Astrocyte (in vitro differentiated cells and primary cell): ENCODE measurements at places on chromosomes 12 and 14. TPM values are rescaled to one million over a fixed set of nuclear protein-coding genes. Genes with fewer than 3 reads are reported as not detected.
A peak's percentile ranks its signal among the peaks of the same experiment; 100 is the strongest.

Gene LAG3
- total RNA-seq = 2.0 TPM in 2 replicates

GRCh38 chr12:57483466-57483865 lies 3.8 kb upstream of the ARHGAP9 start:
- DNase-seq = peak; percentile 80

DNA sequence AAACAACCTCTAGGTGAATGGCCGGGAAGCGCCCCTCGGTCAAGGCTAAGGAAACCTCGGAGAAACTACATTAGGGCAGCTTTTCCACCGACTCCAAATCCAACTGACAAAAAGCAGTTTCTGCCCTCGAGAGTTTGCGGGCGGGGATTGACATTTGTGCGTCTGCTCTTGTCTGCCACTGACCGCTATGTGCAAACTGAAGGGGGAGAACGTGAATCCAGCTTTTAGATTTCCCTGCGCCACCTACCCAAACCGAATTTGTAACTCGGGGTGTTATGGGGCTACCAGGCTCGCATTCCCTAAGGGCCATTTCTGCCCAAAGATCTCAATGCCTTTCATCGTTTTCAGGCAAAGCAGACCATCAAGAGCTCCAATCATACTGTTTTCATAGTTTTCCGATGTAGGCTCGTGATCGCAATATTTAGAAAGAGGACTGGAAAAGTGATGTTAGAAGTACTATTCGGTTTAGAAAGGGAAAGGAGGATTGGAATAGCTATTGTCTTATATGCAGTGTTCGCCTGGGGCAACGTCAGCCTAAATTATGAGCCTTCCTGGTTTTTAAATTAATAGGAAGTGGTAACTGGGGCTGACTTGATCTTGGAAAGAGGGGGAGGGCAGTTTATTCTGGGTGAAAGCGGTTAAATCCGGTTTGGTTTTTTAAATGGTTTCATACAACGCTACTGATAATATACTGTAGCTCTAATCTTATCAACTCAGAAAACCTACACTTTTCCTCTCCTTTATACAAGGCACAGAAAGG lies 45.4 kb downstream of the BCAT1 start:
- DNase-seq = no peak

DNA sequence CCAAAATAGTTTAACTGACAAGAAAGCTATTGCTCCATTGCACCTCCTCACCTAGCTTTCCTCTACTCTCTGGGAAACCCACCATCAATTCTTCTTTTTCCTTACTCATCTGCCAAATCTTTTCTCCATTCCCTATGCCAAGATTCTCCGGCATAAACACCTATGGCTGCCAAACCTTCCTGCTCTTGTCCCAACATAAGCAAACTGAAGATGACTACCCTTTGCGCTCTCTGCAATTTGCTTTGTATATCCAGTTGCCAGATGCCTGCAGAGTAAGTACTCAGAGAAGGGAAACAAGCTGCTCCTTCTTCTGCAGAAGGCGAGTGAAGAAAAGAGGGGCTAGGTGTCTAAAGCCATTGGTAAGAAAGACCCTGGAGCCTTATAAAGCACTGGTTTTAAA lies 11.5 kb downstream of the PTGER2 start:
- DNase-seq = peak; percentile 36

- DNase-seq = no peak
Observed at GRCh38 chr12:74914378-74914777, 295.3 kb downstream of the KCNC2 start.

DNA sequence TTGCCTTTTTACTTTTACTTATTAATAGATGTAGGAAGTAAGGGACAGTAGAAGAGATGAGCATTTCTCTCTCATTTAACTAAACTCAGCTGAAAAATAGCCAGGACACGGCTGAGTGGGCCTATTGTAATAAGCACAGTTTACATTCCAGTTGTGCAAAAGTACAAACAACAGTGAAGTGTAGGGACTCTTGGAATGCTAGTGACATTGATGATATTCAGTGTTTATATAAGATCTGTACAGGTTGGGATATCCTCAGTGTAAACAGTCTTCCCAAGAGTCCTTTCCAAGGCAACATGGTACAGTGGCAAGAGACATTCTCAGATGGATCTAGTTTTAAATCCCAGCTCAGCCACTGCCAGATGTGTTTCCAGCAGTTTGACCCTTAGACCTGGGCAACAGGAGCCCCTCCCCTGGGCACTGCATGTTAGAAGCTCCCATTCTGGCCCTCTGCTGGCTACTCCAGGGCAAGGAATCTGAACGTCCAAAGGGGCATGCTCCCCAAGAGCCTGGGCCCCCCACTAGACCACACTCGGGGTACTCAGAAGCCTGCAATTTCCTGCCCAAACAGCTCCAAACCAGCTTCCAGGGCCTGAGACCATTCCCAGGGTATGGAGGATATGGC lies 55.3 kb downstream of the STAB2 start:
- DNase-seq = no peak

DNA sequence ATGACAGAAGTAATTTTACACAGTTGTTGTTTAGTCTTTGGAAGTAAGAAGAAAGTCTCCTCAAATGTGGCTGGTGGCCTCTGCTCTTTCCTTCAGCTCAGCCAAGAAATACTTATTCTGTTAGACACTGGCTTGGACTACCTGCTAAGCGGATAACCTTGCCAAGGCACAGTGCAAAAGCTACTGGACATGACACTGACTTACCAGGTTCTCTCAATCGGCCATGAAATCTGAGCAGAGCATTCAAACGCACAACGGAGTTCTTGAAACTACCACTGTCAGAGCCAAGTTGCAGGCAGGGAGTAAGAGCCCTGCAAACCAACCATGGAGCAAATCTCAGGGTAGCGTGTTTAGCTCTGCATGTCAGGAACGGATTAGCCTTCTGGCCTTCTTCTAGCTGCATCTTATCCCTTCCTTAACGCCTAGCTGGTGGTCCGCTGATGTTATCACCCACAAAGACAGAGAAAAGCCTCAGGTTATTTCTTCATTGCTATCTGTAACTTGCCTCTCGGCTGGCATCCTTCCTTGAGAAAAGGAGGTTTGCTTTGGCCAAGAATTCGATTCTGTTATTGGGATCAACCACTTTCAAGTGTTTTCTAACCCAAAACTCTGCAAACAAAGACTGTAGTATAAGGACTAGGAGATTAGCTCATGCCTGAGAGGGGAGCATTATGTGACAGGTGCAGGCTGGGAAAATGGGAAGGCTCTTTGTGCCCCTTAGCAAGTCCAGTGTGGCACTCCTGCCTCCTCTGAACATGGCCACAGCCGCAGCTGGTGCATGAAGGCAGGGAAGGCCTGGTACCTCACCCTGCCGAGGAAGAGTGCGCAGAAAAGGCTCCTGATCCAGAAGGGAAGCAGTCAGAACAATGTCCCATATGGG lies 223.4 kb downstream of the GLT1D1 start:
- DNase-seq = no peak

Gene INSM2
- not detected in 2 replicates for total RNA-seq

Gene CAPS2
- total RNA-seq = 3.1 and 3.3 TPM in 2 replicates

DNA sequence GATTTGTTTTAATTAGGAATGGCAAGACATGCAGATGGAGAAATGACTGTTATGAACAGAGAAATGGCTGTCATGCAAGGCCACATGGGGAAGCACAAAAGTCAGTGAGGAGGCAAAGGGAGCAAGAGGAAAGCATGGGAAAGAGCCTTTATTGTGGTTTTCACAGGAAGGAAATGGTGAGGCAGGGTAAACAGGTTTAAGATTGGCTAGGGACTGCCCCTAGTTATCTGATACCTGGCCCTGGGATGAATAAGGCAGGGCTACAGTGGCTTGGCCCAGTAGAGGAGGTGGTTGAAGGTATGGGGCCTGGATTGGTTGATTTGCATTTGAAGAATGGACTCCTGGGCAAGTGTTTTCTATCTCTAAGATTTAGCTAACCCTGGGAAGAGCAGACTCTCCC lies 168.7 kb upstream of the CNOT2 start:
- DNase-seq = no peak

- no peak for DNase-seq
Observed at GRCh38 chr14:51939755-51940301, 49.5 kb upstream of the RTRAF start.

Gene PPP4R4
- 6.0 and 7.5 TPM in 2 replicates for total RNA-seq

GRCh38 chr12:111494676-111495075 lies 89.0 kb downstream of the SH2B3 start:
- no peak for DNase-seq

DNA sequence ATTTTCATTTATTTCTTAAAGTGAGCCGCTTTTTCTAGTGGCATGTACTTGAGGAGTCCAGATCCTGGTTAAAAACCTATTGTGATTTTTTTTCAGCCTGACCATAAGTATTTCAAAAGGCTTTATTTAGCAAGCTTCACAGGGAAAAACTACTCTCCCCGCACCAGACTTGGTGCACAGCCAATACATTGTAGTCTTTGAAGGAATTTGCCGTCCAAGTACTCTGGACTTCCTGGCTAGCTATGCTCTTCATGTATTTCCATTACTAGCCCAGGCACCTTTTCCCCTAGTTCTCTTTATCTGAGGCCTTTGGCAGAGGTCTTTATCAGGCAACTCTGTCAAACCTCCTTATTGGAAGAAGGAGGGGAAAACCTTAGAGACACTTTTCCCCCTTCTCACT lies 234.7 kb downstream of the CCDC91 start:
- peak; percentile 91 for DNase-seq

- peak; percentile 71 for DNase-seq
Observed at GRCh38 chr12:127257366-127257935, 1009.5 kb upstream of the TMEM132C start.

Gene ANKS1B
- total RNA-seq = 2.4 and 3.0 TPM in 2 replicates

GRCh38 chr12:81597928-81598604 lies 161.1 kb downstream of the PPFIA2 start:
- no peak for DNase-seq

GRCh38 chr14:103155826-103156394 lies 32.6 kb downstream of the TNFAIP2 start:
- no peak for DNase-seq

DNA sequence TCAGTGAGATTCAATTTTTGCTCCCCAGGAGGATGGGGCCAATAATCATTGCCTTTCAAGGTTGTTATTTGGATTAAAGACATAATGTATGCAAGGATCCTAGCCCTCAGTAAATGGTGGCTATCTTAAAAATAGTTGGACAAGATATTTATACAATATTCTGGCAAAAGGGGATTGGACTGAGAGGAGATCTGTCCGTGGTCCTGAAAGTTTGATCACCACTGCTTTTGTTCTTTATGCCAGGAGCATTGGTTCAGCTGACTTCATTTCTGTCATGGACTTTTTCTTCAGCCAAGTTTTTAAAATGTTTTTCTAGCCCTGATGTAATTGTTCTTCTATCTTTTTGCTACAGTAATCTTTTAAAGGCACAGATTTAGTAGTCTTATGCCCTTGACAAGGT lies 70.2 kb upstream of the TCL1A start:
- peak; percentile 14 for DNase-seq

- DNase-seq = peak; percentile 77
Observed at GRCh38 chr14:91284146-91284790, 39.8 kb upstream of the GPR68 start.

GRCh38 chr12:7628381-7628961 lies 37.2 kb downstream of the APOBEC1 start:
- DNase-seq = no peak

- DNase-seq = no peak
Observed at GRCh38 chr12:52702338-52702737, 986 bp downstream of the KRT77 start.

DNA sequence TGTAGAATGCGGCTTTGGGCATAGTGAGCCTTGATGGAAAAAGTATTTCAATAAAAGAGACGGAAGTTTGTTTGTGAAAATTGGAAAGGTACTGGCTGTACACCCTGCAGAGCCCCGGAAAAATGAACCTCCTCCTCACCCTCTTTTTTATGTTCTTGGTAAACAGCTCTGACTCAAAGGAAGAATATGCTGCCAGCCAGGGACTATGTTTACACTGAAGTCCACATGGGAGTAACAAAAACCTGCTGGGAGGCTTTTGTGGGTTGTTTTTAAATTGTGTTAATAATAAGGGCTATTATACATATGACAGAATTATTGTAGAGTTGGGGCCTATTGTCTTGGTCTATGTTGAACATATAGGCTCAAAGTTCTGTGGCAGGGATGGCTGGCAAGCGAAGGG lies 70.7 kb downstream of the TTC8 start:
- peak; percentile 51 for DNase-seq

DNA sequence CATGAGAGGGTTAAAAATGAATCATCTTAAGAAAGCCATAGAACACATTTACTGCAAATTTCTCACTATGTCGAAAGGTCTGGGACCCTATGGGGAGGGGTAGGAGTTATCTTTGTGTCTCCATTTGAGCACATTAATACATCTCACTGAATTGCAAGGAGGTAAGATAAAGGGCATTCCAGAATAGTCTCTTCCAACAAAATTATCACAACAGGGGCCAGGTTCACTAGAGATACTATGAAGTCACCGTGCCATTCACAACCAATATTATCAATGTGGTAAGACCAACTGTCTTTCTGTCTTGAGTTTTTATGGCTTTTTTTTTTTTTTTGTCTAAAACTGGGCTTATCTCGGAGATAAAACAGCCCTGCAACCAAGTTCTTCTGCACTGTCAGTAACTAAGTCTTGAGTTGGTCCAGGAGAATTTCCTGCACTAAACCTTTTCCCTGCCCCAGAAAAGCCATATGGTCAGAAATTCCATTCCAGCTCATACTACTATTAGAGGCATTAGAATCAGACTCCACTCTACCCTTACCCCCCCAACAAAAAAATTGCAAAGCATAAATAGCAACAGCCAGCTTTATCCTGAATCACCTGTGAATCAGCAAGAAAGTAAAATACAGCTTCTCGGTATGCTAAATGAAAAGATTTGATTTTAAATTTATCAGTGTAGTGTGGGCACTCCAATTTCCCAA lies 79.7 kb downstream of the PTPRR start:
- DNase-seq = no peak

Gene PLEKHG7
- total RNA-seq = 0.14 and 0.68 TPM in 2 replicates

Gene TAS2R8
- not detected in 2 replicates for total RNA-seq

Gene IFNG
- not detected in 2 replicates for total RNA-seq

GRCh38 chr14:67955261-67955660 lies 135.7 kb downstream of the RAD51B start:
- DNase-seq = no peak

Gene ESR2
- 0.16 TPM in 1 of 2 replicates, not detected in the other for total RNA-seq

- peak; percentile 44 for DNase-seq
Observed at GRCh38 chr12:19988459-19988873, 379.9 kb upstream of the PDE3A start.

GRCh38 chr14:37865719-37866549 lies 270.5 kb downstream of the TTC6 start:
- DNase-seq = peak; percentile 9

GRCh38 chr14:92586963-92587699 lies 73.5 kb downstream of the RIN3 start:
- DNase-seq = no peak

DNA sequence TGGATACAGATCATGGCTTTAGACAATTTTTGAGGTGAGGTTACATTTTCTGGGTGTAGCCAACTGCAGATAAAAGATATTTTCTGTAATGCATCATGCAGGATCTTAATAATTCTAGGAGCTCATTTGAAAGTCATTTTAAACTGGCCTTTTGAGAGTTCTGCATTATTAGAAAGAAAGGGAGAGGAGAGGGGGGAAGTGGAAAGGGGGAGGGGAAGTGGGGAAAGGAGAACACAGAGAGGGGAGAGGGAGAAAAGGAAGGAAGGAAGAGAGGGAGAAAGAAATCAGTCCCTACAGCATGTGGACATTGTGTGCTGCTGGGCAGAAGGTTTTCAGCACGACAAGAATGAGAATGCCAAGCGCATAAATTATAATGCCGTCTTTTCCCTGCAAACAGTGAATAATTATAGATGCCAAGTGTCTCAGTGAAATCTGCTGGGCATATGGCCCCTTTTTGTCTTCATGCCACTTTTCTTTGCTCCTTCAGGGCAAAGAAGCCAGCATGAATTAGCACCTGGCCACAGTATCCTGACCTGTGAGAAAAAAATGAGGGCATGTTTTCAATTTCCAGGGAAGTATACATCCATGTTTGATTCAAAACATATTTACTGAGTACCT lies 22.7 kb upstream of the PPP2R5C start:
- DNase-seq = no peak
